Stimulated activated naive CD4-positive, alpha-beta T cell treated with Interleukin-2 at 50 U/mL for 16 hours (primary cell): ENCODE measurements at places on chromosomes 2 and 18.

- no peak for DNase-seq
Observed at GRCh38 chr2:55844986-55845385, 78.6 kb downstream of the EFEMP1 start.

- DNase-seq: no peak
Observed at GRCh38 chr18:74197705-74198341, 49.5 kb downstream of the TIMM21 start.

- no peak for DNase-seq
Observed at GRCh38 chr2:127187081-127187775, 32.9 kb downstream of the CYP27C1 start.

DNA sequence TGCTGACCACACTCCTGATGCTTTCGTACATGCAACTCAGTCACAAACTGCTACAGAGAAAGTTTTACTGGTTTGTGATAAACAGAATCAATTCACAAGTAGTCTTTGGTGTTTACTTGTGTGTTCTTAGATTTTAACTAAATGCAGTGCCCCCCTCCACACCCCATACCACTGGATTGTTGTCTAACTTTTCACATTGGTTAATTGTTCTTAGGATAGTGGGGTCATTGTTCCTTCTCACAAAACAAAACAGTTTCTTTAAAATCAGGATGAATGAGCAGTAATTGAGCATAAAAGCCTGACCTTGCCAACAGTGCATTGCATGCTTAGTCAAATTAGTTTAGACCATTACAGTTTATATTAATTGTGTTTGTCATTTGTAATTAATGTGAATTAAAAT, 14.1 kb upstream of the PNPT1 start:
- no peak for DNase-seq

GRCh38 chr2:105925390-105925789, 180.7 kb downstream of the NCK2 start:
- no peak for DNase-seq

DNA sequence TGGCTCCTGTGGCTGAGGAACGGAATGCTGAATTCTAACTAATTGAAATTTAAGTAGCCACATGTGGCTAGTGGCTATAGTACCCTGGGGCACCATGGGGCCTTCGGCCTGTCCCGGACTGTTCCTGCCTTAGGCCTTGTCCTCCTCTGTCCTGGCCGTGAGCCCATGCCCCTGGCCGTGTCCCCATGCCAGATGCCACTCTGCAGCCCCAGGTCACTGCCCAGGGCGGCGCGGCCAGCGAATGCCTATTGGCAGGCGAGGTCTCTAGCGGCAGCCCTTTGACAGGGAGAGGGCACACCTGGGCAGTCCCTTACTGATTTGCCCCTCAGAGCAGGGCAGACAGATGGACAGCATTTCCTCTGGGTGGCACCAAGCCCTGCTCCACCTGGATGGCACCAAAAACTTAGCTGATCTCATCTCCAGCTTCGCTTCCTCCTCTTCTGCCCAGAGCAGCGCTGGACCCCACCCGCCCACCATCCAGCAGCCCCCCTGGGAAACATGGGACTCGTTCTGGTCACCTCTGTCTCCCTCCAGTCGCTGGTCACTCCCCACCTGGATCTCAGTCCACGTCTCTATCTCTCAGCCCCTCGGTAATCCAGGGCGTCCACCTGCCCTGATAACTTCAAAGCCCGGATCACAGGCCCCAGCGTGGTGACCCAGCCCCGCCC, 1.1 kb upstream of the DGKD start:
- DNase-seq: no peak

DNA sequence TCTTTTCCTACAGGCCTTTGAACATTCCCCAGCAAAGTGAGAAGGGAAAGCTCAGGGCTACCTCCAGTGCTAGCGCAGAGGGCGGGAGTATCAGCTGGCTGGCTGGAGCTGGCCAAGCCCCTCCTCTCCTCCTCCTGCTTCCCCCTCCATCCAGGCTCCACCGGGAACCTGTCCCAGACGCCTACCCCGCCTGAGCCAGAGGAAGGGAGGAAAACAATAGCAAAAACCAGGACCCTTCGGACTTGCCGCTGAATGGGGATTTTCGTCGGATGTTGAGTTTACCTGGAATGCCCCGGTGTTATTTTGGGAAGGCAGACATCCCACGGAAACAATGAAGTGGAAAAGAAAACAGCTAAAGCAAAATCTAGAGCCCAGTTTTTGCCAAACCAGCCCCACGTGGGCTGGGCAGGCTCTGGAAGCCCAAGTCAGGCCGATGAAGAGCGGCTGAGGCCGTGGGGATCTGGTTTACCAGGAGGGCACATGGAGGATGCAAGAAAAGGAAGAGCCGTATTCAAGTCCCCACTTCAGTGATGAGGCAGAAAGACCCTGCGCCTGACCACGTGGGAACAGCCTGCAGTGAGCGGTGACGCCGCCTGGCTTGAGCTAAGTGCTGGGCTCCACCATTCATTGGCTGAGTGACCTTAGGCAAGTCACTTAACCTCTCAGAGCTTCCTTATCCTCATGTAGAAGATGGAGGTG, 100.4 kb upstream of the LCLAT1 start:
- no peak for DNase-seq

DNA sequence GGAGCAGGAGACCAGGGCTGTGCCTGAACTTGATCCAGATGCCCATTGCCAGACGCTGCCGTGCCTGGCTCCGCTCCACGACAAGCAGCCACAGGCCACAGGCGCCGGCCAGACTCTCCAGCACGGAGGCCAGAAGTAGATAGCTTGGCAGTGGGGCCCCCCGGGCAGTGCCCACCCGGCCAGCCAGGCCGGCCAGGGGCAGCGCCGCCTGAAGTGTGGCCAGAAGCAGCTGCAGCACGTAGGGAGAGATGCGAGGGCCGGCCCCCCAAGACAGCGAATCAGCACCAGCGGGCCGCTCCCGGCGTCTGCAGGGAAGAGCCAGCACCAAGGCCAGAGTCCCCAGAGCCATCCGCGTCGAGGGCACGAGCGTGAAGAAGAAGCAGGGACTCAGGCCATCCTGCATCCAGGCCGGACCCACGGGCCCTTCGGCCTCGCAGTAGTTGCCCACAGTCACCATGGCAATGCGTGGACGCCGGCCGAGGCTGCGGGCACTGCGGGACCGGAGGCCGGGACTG, 484 bp downstream of the ABCB6 start:
- DNase-seq: peak; percentile 31

DNA sequence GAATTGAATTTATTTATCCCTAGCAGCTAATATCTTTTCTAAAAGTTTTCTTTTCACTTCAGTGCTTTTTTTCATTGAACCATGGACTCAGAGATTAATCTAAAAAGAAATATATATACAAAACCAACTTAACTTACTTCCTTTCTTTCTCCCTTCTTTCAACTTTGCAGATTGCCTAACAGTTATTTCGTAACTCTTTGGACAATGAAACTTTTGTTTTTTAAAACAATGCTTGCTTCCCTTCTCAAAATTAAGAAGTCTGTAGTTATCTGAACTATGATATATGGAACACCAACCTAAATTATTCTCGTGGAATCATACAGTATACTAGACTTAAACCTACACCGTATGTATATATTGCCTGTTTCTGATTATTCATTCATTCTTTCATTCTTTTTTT, 62.9 kb downstream of the MIB1 start:
- DNase-seq: no peak

DNA sequence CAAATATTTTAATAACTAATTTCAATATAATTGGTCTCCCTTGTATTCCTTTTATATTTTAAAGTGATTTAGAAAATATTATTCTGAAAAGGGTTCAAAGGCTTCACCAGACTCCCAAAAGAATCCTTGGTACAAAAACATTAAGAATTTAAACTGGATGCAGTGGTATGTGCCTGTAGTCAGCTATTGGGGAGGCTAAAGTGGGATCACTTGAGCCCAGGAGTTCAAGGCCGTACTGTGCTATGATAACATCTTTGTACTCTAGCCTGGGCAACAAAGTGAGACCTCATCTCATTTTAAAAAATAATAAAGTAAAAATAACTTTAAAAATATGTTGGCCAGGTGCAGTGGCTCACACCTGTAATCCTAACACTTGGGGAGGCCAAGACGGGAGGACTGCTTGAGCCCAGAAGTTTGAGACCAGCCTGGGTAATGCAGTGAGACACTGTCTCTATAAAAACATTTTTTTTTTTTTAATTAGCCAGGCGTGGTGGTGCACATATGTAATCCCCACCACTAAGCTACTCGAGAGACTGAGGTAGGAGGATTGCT, 14.7 kb downstream of the NCL start:
- no peak for DNase-seq

- DNase-seq: no peak
Observed at GRCh38 chr2:219544567-219544966, 739 bp downstream of the TMEM198 start.

- DNase-seq: no peak
Observed at GRCh38 chr18:13573750-13574149, 152.6 kb downstream of the FAM210A start.

GRCh38 chr18:6624271-6624660, 105.2 kb upstream of the ARHGAP28 start:
- DNase-seq: no peak

GRCh38 chr18:77165503-77166188, 33.1 kb upstream of the MBP start:
- no peak for DNase-seq
